ENCODE measurements at places on chromosomes 11 and 22.

DNA sequence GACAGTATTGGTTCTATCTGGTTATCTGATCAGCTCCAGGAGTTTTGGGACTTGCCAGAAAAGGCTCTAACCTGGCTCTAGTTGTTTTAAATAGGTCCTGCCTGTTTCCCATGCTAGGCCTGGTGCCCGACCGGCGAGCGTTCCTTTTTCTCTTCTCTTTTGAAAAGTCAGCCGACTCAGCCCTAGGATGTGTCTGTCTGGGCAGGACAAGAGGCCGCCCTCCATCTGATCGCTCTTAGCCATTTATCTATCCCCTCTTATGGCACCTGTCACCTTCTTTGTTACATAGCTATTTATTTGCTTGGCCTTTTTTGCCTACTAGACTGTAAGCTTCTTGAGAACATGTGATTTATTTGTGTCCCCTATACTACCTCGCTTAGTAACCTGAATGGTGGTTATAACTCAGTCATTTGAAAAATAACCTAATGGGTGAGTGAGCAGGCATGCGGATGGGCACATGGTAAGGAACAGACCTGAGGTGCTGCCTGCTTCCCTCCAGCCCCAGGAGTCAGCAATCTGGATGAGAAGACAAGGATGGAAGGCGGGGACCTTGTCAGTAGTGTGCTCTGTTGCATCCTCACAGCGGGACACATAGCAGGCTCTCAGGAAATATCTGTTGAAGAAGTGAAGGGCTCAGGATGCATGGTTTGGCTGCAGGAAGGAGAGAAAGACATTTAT, 108.4 kb downstream of the ZBTB16 start:
- no peak for DNase-seq

DNA sequence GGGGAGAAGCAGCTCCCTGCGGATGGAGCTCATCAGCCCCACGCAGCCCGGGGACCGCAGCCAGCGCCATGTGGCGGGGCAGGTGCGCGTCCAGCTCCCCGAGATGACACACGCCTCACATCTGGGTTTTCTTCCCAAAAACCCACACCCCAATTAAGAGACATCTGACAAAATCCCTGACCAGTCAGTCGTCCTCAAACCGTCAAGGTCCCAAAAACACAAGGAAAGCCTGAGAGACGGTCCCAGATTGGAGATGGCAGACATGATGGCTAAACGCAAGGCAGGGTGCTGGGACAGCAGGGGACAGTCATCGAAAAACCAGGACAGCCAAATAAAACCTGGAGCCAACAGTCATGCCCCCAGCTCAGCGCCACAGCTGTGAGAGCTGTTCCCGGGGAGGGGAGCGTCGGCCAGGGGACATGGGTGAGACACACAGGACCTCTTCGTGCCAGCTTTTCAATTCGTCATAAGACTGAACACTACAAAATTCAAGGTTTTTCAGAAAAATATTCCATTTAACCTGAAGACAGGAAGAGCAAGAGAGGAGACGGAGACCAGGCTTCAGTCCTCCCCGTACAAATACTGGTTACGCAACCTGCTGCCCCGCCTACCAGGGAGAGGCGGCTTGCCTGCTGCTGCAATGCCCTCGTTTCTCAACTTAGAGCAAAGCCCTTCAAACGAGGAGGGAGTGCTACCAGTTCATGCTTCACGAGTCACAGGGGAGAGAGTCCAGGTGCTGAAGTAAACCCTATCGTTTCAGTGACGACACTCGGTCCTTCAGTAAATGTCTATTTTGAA, 10.5 kb downstream of the TOLLIP start:
- DNase-seq = peak; percentile 34

DNA sequence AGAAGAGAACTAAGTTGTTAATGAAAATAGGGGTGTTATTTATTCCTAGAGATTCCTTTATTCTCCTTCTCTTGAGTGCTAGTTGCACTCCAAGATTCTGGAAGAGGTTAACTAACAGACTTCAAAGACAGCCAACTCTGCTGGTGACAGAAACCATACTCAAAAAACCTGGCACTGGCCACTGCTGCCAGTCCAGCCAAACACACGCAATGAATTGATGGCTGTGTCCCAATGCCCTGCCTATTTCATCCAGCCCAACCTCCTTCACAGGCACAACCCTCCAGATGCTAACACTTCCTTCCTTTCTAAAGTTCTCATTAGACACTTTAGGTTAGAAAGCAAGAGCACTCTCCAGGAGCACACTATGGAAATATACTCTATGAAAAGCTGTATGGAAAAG, 150.8 kb upstream of the C11orf58 start:
- no peak for DNase-seq

GRCh38 chr11:89490981-89491690, at the start of gene NOX4:
NOX4 (minus strand) TSS chr11:89491375; CDS start chr11:89491246, 129 bp downstream.
- peak; percentile 44 for DNase-seq

DNA sequence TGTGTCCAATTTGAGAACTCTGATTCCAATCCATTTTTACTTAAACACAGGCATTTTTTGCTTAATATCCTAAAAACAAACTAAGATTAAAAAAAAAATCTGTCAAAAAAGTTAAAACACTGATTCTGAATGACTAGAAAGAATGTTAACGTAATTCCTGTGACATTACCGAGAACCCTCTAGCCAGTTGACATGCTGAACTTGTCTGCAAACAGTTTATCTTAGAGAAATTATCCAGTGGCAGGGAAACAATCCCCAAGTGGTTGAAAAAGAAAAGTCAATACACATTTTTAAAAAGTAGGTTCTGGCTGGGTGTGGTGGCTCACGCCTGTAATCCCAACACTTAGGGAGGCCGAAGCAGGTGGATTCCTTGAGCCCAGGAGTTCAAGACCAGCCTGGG, 11.6 kb downstream of the KMT5B start:
- DNase-seq = no peak

DNA sequence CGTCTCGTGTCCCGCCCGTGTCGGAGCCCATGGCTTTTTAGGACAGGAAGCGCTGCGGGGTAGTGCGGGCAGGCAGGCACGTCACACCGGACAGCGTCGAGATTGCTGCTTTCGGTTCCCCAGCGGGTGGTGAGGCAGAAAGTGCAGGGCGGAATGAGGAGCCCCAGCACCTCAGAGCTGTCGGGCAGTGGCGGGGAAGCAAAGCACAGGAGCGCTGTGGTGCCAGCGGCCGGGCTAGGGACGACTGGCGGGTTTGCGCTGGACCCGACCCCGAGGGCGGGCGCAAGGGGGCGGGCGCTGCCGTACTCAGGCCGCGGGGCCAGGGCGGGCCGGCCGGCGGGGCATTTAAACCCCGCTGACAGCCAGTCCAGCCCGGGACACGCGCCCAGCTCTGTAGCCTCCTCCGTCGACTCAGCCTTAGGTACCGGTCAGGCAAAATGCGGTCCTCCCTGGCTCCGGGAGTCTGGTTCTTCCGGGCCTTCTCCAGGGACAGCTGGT, at the start of gene SLC37A2:
Gene SLC37A2, plus strand, starts transcription at position 375 of the 498 bp plus-strand sequence. Its CDS starts 63 bp downstream, at position 438.
- DNase-seq = peak; percentile 28

- no peak for DNase-seq
These were observed 151.0 kb downstream of the BBOX1 start for GRCh38 chr11:27191639-27192038.

DNA sequence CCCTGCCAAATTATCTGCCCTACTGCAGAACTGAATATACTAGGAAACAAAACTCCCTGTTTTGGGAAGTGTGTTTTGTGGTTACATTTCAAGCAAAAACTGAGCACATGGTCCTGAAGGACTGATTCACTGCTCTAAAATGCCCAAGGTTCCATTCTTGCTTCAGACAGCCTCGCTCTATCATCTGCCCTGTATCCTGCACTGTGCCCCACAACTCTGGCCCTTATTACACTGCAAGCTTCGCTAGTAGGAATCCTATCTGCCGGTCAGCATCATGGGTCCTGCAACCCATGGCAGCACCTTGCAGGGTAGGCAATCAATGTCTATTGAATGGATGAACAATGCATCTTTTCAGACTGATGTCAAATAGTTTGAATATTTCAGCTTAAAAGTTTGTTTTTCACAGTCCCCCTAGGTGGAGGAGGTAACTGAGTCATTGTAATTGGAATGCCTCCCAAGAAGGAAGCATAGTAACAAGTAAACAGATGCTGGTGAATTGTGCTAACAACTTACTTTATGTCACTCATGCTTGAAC, 21.3 kb downstream of the LAYN start:
- DNase-seq = no peak

DNA sequence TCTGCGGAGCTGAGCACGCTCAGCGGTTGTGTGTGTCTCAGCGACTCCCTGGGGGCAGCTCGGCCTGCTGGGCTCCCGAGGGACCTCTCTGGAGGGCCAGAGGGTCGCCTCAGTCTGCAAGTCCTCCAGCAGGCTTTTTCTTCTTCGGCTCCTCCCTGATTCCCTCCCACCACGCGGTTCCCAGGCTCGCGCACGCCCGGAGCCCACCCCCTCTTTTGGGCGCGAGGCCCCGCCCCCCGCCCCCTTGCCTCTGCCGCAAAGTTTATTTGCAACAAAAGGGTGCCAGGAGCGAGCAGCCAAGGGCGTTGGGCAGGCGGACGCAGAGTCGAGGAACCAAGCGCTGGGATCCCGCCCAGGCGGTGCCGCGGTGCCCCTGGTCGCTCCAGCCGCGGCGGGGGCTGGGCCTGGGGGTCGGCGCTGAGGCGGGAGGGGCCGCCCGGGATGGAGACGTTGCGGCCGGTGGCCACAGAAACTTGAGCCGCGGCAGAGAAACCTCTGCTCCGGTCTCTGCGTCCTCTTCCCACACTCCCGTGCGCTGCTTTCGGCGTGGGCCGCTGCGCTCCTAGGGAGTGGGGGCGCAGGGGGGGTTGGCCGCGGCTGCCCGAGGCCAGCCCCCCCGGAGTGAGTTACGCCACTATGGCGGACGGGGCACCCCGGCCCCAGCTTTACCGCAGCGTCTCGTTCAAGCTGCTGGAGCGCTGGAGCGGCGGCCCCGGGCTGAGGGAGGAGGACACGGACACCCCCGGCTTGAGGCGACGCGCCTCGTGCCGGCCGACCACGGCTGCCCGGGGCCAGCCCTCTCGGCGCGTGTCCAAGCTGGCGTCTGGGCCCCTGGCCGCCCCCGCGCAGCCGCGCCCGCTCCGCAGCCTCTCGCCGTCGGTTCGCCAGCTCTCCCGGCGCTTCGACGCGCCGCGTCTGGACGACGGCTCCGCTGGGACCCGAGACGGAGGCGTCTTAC, at the start of gene ARHGEF17:
Gene ARHGEF17, plus strand, starts transcription at position 274 of the 958 bp plus-strand sequence. Its CDS starts 363 bp downstream, at position 637.
- DNase-seq = no peak

- DNase-seq = no peak
These were observed 3.2 kb upstream of the CACNA1I start for GRCh38 chr22:39567135-39567946.

DNA sequence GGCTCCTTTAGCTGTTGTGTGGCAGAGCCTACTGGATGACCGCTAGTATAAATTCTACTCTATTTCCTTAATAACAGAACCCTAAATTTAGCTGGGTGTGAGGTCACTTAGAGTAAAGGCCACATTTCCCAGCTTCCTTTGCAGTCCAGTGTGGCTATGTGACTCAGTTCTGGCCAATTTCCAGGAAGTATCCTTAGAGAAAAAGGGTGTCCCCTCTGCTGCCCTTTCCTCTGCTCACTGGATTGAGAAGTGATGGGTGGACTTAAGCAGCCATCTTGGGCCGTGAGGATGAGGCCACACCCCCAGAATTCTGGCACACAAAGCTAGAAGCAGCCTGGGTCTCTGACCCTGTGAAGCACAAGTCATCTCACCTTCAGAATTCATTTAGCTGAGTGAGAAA, 11.7 kb upstream of the RASD2 start:
- DNase-seq = no peak

DNA sequence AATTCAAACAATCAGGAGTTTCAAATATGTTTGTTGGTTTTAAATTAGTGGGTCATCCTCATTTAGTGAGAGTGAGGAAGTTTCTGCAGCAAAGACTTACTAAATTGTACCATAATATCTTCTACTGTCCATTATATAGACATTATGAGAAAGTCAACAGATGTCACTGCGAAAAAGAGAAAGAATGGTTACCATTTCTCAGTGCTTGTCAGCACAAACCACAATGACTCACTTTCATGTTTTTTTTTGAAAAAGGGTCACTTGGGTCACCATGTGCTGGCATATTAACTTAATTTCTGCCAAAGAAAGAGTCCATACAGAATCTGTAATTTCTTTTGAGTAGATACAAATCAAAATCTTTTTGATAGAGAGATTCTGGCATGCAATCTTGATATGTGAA, 924.6 kb upstream of the FAT3 start:
- no peak for DNase-seq

GRCh38 chr22:23166841-23167616, 13.3 kb upstream of the BCR start:
- no peak for DNase-seq

GRCh38 chr11:17208257-17208999, 642 bp upstream of the PIK3C2A start:
- DNase-seq = no peak

DNA sequence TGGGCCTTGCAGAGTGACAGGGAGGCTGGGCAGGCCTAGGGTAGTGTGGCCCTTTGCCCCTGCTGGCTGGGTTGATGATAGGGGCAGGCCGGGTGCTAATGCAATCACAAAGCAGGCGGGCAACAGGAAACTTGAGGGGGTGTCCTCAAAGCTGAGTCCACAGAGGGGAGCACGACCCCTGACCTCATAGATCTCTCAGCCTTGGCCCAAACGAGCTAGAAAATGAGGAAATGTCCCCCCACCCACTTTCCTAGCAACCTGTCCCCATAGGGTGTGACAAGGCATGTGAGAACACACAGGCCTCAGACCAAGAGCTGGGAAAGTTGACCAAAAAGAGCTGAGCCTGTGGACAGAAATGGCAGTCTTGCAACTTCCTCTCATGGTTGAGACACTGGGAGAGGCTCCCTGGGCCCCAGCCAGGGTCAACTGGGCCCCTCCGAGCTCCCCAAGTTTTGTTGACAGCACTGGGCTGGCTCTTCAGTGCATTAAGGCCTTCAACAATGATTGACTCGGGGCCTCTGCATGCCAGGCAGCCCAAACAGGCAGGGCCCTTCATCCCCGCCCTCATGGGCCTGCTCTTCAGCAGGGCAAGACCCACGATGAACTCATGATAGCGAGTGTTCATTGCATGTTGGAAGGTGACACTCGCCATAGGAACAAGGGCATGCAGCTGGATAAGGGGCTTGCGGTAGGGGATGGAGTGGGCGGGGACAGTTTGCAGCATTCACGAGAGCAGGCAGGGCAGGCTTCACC, 9.8 kb upstream of the SPI1 start:
- DNase-seq = no peak

GRCh38 chr22:27489178-27489675, 312.3 kb downstream of the MN1 start:
- DNase-seq = no peak

- DNase-seq = no peak
These were observed 52.5 kb downstream of the TRIM44 start for GRCh38 chr11:35714882-35715627.

DNA sequence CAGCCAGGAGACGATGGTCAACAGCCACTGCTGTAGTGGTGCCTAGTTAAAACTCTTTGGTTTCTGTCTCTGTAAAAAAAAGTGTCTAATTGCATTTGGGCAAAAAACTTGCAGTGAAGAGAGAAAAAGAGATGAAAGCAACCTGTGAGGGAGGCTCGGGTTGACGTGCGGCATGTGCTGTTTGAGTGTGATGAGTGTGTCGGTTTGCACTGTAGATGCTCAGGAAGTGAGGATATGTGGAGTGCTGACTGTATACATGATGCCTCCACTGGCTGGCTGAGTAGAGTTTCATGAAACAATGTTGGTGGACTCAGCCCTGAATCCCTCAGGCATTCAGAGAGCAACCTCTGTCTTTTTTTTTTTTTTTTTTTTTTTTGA, 4.3 kb upstream of the DGCR6L start:
- DNase-seq = no peak

GRCh38 chr11:12243911-12244550, 133.3 kb upstream of the PARVA start:
- DNase-seq = no peak

GRCh38 chr22:39482768-39483167, 19.3 kb upstream of the MIEF1 start:
- DNase-seq = no peak

GRCh38 chr11:78319453-78319955, 98.1 kb downstream of the GAB2 start:
- no peak for DNase-seq

Measured in nucleus accumbens (tissue), 56 donors.